CD4-positive, alpha-beta T cell treated with Interleukin-6 at 100 ng/mL for 8 hours (primary cell): ENCODE measurements at places on chromosomes 11 and 22.

- no peak for DNase-seq
These were observed 67.4 kb downstream of the ZBTB44 start for GRCh38 chr11:130247319-130247718.

DNA sequence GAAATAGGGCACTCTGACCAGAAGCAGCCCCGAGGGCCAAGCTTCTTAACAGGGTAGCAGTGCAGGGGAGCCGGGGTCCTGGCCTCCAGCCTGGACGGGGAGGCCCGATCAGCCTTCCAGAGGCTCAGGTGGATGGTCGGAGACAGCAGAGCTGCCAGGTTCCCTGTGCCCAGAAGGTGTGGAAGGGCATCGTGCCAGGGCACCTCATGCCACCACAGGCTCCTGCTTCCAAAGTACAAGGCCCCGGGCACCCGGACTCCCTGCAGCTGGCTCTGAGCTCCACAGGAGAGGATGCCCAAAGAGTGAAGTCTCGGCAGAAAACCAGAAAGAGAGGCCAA lies 14.3 kb downstream of the EHD1 start:
- no peak for DNase-seq

GRCh38 chr22:36185828-36186624 lies 15.6 kb downstream of the APOL4 start:
- no peak for DNase-seq

- DNase-seq = no peak
These were observed 54.7 kb downstream of the ETS1 start for GRCh38 chr11:128532572-128533091.

- no peak for DNase-seq
These were observed 48.4 kb upstream of the RAB1B start for GRCh38 chr11:66219846-66220565.

DNA sequence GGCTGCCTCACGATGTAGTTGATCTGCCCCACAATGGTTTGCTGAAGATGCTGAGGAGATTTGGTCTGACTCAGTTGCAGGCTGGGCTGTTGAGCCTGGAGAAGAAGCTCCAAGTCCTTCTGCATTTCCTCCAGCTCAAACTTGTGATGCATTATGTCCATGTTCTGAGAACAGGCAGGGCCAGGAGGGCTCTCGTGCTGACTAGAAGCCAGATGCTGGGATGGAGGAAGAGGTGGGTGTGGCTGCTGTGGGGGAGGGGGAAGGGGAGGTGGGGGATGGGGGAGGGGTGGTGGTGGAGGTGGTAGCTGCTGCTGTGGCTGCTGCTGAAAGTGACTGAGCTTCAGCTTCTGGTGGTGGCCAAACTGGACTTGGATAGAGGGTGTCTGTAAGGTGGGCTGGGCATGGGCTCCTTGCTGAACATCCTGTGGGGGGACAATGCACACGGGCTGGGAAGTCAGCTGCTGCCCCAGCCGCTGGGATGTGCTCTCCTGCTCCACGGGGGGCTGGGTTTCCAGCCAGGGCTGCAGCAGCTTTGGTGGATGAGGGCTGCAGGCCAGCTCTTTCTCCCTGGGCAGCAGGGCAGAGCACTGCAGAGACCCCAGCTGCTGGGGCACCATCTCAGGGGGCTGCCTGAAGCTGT lies 42.1 kb downstream of the TRIM66 start:
- DNase-seq = no peak

GRCh38 chr11:133515107-133515506 lies 17.2 kb downstream of the OPCML start:
- no peak for DNase-seq

DNA sequence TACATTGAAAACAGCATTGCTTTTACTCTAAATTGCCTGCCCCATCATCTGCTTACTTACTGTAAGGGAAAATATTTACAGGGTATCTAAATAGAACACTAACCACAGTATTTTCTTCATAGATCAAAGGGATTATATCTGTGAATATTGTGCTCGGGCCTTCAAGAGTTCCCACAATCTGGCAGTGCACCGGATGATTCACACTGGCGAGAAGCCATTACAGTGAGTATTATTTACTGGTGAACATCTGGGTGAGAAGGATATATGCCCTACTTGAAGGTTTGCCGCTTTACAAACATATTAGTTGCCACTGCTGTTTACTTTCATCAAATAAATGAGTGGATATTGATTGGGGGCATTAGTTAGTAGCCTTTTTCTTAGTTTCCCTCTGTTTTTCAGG lies 5.9 kb upstream of the CNTF start:
- no peak for DNase-seq

DNA sequence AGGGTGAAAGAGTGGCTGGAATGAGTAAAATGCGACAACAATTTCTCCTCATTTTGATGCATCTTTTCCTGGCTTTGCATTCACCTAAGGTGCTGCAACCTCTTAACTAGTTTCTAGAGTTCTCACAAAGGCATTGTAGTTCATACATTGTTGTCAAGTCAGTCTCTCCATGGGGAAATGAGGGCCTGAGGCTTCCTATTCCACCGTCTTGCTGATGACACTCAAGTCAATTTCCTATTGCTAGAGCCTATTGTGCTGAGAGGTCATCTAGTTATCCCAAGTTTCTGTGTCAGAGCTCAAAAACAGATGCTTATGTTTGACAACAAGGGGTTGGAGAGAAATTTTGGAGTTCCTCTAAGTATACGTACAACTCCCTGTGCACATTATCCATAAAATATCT lies 11.6 kb upstream of the MS4A6A start:
- no peak for DNase-seq

DNA sequence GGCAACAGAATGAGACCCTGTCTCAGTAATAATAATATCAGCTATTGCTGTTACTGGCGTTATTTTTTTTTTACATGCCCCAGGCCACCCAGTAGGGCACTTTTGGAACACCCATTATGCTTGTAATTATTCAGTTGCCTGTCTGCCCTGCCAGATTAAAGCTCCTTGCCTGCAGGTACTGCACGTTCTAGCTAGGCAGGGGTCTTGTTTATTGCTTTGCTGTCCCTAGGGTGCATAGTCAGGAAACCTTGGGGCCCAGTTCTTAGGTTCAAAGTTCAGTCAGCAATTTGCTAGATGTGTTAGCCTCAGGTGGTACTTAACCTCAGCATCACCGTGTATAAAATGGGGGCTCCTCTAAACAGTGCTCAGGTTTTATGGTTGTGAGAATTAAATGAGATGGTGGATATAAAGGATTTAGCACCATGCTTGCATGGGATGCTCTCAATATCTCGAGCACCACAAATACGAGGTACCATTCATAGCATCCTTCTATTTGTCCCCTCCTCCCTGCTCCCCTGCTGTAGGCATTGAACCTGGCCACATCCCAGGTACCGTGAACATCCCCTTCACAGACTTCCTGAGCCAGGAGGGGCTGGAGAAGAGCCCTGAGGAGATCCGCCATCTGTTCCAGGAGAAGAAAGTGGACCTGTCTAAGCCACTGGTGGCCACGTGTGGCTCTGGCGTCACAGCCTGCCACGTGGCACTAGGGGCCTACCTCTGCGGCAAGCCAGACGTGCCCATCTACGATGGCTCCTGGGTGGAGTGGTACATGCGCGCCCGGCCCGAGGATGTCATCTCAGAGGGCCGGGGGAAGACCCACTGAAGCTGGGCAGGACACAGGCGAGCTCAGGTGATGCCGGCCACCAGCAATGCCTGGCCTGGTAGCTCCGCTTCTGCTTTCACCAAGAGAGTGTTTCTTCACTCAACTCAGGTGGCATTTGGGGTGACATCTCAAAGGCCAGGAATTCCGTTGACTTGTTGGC lies 9.4 kb downstream of the MPST start:
- DNase-seq = no peak

GRCh38 chr11:31702966-31703365 lies 108.2 kb downstream of the PAX6 start:
- no peak for DNase-seq

DNA sequence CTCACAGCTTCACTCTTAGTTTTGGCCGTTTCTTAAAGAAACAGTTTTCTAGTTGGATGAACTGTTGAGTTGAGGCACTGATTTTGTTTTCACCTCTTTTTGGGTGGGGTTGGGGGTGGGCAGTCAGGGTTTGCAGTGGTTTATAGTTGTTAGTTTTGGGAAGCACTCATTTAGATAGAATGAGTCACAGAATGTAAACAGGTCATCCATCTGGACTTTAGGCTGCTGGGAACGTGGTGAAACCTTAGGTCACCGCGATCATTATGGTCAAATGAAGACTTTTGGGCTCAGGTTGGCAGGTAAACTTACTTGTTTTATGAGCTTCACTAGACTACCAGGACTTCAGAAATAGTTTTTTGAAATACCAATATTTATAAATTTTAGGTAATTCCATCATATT lies 48.4 kb downstream of the CSTPP1 start:
- no peak for DNase-seq

GRCh38 chr22:37904572-37905533 lies 1.2 kb upstream of the MICALL1 start:
- no peak for DNase-seq

DNA sequence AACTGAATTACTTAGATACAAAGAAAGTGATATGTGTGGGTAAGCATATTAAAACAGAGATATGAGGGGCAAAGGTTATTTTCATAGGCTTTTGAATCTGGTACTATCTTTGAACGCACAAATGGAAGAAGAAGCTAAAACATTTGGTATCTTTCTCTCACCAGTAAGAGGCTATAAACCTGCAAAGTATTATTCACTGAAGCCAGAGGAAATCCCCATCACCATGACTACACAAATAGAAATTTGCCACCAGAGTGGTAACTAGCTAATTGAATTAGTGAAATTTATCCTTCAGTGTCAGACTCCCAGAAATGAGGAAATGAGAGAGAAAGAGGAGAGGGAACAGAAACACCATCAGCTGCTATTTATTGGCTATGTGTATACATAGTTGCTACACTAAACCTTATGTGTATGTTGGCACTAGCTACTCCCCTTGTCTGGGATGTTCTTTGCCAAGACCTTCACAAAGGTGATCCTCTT lies 503.4 kb downstream of the DLG2 start:
- no peak for DNase-seq

DNA sequence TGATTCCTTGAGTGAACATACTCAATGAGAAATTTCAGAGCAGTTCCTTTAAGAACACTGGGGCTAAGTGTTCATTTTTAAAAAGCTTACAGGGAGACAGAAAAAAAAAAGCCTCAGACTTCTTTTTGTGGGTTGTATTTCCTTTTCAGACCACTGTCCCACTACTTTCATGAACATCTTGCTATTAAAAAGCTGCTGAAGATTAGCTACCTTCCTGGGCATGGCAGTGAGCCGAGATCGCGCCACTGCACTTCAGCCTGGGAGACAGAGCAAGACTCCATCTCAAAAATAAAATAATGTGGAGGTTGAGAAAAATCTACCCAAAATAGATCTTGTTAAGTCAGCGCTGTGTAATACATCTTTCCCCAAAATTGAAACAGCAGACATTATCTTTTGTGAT lies 10.8 kb downstream of the TRAF6 start:
- DNase-seq = no peak

DNA sequence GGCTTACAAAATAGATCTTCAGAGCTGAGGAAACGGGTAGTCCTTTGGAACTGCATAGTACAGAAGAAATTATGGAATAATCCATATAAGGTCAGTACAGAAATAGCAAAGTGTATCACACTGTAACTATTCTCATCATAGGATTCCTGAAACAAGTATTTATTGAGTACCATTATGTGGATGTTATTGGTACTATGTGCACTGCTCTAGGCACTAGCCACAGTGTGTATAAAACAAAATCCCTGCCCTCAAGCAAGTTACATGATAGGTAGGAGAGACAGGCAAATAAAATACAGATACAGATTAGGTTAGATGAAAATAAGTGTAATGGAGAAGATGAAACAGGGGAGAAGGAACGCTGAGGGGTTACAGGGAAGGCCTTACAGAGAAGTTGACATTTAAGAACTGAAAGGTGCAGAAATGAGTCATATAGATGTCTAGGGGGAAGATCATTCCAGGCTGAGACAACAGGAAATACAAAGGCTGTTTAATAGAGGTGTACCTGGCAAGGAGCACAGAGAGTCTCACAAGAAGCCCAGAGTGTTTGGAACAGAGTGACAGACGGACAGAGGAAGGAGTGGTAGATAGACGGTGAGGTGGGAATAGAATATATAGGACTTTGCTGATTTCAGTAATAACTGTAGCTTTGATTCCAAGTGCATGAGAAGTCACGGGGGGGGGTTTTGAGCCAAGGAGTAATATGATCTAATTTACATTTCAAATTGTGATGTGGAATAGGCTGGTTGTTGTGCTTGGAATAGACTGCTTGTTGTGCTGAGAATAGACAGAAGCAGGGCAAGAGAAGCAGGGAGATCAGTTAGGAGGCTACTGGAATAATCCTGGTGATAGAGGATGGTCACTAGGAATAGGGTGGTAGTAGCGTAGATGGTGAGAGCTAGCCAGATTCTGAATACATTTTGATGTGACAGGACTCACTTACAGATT lies 13.7 kb downstream of the RNF141 start:
- no peak for DNase-seq

- DNase-seq = no peak
These were observed 214.6 kb downstream of the NTM start for GRCh38 chr11:131584785-131585592.

- DNase-seq = no peak
These were observed at the start of gene WNT11 for GRCh38 chr11:76206327-76207081. TSS of gene WNT11 (minus strand) at chr11:76206502. CDS start at chr11:76206407, 95 bp downstream.

DNA sequence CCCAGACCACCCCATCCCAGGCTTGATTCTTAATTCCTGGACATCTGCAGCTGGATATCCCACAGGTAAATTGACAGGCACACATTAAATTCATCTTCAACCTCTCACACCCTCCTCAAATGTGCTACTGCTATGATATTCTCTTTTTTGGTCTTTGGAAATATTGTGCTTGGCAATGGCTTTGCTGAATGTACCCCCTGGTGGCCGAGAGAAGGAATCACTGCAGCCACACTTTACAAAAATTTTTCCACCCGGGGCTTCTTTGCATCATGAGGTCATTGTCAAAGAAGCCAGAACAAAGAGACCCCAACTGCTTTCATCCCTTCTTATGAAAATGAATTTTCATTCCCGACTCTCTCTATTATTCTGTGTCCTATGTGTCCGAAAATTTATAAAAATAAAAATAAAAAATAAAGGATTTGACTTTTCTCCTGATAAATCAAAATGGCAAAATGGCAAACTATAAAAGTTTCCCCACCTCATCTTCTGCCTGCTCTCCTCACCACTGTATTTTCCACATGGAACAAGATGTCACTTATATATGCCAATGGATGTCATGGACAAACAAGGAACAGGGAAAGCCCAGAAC lies 15.0 kb upstream of the CYB5R2 start:
- DNase-seq = peak; percentile 12

GRCh38 chr11:102868339-102868738 lies 6.4 kb downstream of the MMP12 start:
- DNase-seq = no peak

DNA sequence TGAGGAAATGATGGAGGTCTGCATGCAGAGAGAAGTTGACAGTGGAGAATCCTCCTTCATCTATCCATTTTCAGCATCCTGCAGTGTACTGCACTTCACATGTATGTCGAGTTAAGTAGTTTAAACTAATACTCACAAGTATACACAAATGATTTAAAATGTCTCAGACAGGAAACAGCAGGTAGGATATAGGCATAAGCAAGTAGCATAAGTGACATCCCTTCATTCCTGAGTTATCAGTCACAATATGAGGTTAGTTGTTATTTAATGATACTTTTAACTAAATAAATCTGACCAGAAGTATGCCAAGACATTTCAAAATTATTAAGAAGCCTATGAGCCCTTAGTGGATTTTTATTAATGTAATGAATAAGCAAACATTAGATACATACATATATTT lies 37.4 kb downstream of the MTMR2 start:
- no peak for DNase-seq

- DNase-seq = no peak
These were observed 5.4 kb downstream of the LMO1 start for GRCh38 chr11:8258289-8258688.
